ENCODE measurements at places on chromosomes 1 and 21.

DNA sequence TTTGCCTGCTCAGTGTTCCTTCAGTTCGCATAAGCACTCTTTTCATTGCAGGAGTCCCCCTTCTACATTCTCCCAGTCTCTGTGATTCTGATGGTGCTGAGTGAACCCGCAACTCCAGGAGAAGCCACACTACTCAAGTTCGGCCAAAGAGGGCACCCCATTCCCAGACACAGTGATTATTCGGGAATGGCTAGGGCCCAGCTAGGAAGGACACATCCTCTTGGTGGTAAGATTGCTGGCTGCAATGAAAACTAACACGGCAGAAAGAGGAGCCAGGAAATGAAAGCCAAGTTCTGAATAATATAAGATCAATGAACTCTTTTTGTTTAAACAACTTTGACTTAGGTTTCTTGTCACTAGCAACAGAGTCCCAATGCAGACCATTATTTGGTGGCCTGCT, 14.9 kb downstream of the CREG1 start:
- no peak for DNase-seq

GRCh38 chr1:154328318-154329151, 3.2 kb downstream of the ATP8B2 start:
- peak; percentile 47 for DNase-seq

DNA sequence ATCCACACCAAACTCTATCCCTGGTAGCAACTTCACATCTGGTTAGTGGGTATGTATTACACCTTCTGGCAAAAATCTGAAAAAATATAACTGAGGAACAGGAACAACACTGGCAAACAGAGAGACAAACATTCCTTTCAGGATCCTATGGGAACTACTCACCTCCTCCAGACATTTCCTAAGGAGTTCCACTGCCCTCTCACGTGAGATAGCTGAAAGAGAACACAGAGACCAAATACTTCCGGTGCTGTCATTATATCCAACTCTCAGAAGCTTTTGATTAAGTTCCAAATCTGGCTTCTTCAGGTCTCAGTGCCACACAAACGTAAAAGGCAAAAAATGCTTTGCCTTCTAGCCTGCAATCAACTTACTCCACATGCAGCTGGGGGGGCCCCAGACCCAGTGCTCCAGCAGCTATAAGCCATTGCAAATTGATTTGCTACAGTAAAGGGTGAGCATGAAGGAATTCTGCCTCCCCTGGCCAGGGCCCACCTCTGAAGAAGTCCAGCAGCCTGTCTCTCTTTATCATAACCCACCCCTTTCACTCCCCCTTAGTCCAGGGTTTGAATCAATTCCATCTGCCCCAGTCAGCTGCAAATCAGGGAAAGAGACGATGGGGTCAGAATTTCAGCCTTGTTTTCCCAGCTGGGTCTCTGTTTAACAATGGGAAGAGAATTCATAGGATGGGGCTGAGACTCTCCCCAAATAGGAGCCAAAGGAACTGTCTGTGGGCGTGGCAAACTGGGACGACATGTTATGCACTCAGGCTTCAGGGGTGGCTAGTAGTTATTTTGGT, 32.2 kb downstream of the TFAP2E start:
- DNase-seq = no peak

- DNase-seq = no peak
Observed at GRCh38 chr1:209815931-209816341, 10.0 kb upstream of the IRF6 start.

GRCh38 chr1:186009039-186009737, 275.0 kb downstream of the HMCN1 start:
- no peak for DNase-seq

DNA sequence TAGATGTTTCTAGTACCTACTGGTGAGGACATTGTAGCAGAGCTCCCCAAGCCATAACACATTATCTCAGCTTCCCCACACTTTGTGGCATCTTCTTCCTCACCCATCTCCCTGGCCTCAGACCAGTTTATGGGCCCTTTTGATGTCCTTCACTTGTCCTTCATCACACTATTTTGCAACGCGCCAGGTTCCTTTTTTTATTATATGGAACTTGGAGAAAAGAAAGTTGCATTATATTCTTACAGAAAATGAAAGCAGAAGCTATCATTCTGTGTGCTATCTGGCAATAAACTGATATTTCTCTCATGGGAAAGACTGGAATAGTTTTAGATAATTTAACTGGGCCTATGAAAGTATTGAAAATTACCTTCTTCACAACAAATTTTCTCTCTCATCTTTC, 196.9 kb upstream of the ETV3 start:
- DNase-seq = no peak

- DNase-seq = no peak
Observed at GRCh38 chr1:31111290-31111951, 45.9 kb upstream of the PUM1 start.

DNA sequence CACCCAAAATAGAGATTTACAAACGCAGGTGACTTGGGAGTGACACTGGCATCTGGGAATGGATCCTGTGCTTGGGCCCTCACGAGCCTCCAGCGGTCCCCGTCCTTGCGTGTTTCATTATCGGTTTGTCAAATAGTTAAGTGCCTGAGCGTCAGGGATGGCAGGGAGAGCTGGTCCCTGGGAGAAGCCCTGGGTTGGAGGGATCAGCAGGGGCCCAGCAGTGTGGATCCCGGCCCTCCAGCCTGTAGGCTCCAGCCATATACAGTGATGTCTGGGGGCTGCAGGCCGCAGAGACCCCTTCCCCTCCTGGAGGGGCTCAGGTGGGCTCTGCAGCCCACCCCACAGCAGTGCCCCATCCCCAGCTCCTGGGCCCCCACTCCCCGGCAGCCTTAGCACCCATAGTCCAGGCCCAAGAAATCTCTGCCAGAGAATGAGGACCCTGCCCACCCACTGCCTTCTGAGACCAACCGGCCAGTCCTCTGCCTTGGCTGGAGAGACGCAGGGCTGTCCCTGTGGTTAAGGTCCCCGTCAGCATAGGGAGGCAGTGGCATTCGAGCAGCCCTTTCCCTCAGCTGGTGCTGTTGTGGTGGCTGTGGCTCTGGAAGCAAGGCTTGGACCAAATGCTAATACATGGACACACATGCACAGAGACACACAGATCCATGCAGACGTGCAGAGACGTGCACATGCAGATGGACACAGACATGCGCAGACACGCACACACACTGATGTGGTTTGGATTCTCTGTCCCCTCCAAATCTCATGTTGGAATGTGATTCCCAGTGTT, 2.4 kb upstream of the SLC19A1 start:
- no peak for DNase-seq

DNA sequence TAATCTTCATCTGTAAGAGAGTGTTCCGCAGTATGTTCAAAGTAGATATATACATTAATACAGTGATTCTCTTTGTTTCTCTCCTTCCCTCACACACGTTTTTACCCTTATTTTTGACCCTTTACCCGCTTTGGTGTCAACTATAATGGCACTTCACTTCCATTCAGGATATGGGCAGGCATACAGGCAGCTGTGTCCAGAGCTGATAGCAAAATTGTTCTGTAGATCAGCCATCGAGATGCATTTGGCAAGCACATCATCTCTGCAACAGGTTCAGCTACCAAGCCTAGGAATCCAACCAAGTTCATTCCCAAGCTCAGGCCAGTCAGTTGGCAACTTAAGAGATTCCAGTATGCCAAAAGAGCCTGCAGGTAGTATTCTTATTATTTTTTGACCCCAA, 74.8 kb downstream of the FNBP1L start:
- DNase-seq = no peak

DNA sequence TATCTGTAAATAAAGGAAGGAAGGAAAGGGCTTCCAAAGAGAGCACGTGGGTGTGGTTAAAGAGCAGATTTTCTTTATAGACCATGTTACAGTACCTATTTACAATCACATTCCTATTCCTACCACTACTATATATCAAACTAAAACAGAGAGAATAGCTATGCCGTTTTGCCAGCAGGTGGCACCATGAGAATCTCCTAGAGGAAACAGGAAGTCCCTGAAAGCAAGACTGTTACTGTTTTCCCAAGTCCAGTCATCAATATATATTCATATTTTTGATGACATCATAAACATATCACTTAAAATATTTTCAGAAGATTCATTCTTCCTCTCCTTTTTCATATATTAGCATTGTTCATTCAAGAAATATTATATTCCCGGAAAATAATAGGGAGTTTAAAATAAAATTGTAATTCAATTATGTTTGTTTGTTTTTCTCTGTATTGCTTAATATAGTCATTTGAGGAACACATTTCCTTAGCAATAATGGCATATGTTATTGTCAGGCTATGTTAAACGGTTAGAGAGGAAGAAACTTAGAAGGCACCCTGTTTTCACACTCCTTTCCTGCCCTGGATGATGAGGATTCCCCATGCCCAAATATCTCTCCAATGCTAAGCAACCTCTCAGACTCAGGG, 6.6 kb downstream of the CCDC190 start:
- DNase-seq = peak; percentile 50

DNA sequence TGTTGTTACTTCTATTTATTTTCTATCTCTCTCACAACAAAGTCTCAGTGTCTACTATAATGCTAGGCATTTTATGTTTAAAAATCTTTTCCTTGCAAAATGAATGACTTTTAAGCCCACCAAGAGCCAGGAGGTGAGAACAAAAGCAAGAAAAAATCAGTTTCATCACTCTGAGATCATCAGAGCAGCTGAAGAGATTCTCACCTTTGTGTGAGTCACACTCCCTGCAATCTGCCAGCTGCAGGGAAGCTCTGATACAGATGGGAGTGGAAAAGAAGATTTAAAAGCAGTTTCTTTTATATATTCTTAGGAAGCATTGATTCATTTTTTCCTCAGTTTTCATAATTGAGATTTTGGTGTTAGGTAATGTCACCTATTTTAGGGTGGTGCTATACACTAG, 107.6 kb downstream of the LHX9 start:
- DNase-seq = no peak

- DNase-seq = no peak
Observed at GRCh38 chr1:109149874-109150601, 36.1 kb downstream of the ELAPOR1 start.

DNA sequence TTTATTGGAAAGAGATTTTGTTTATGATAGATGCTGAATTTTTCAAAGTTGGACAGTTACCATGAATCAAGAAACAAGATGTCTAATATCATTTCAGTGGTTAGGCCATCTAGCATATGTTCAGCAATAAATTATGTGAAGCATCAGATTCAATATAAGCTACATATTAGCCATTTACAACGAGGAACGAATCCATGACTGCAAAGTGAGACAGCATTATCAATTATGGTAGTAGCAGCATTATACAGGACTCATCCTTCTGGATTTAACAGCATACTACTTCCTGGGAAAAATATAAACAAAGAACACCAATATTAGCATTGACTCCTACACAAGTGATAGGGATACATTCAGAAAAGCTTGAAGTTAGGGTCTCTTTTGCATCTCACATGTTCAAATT, 59.1 kb downstream of the LRRC53 start:
- no peak for DNase-seq

DNA sequence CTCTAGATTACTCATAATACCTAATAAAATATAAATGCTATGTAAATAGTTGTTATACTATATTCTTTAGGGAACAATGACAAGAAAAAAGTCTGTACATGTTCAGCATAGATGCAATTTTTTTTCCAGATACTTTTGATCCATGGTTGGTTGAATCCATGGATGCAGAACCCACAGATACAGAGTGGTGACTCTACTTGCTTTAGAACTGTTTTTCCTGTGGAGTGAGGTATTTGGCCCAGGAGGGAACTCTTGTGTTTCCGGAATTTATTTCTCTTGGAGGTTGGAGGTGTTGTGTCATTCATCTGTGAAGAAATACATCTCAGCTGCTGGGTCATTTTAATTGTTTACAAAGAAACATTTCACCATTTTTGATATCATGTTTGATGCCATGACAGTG, 28.7 kb downstream of the TMEM200B start:
- no peak for DNase-seq

GRCh38 chr1:183995322-183996039, 42.0 kb downstream of the COLGALT2 start:
- DNase-seq = no peak

- no peak for DNase-seq
Observed at GRCh38 chr1:51445351-51446090, 73.5 kb downstream of the EPS15 start.

- DNase-seq = no peak
Observed at GRCh38 chr1:59486615-59487014, 189.7 kb downstream of the FGGY start.

DNA sequence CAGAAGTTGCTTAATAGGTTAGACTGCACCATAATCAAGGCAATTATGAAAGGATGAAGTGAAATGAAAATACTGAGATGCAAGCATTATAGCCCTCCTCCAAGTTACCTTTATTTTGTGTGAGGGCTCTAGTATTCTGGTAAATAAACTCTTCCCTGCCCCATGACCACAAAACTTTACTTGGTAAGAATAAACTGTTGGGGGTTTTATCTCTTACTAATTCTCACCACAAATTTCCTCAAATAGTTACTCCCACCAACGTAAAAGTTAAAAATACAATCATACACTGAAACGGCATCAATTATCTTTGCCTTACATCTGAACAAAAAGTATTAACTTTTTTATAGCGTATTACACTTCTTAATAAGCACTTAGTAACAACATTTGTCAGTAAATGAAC, 29.5 kb downstream of the C21orf91 start:
- DNase-seq = no peak

- DNase-seq = no peak
Observed at GRCh38 chr21:14995226-14995625, 69.6 kb downstream of the NRIP1 start.

- peak; percentile 56 for DNase-seq
Observed at GRCh38 chr1:11301601-11302000, 28.6 kb downstream of the UBIAD1 start.

GRCh38 chr1:118116401-118116800, 68.6 kb downstream of the SPAG17 start:
- DNase-seq = no peak

DNA sequence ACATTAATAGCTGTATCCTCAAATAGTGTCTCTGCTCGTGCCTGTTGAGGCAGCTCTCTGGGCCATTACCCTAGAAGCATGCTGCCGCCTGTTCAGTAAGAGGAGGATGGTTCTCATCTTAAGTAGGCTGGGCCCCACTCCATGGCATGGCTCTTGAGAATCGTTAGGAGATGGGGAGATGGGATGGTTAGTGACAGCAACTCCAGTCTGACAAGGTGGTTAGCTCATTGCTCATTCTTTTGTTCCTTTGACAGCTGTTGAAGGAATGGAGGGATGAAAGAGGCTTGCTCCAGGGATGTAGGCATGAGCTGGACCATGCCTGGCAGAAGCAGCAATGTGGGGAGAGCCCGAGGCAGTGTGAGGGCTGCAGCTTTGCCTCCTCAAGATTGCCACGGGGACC, 68.2 kb downstream of the MAP10 start:
- no peak for DNase-seq

GRCh38 chr21:31872452-31873274, at the start of gene HUNK:
TSS of gene HUNK (plus strand) at chr21:31873020. CDS start at chr21:31873675, 655 bp downstream.
- no peak for DNase-seq

- DNase-seq = no peak
Observed at GRCh38 chr1:209102531-209102930, 481.0 kb upstream of the CAMK1G start.
